Fibroblast of skin of abdomen (primary cell): ENCODE measurements at places on chromosomes 5 and 9.

DNA sequence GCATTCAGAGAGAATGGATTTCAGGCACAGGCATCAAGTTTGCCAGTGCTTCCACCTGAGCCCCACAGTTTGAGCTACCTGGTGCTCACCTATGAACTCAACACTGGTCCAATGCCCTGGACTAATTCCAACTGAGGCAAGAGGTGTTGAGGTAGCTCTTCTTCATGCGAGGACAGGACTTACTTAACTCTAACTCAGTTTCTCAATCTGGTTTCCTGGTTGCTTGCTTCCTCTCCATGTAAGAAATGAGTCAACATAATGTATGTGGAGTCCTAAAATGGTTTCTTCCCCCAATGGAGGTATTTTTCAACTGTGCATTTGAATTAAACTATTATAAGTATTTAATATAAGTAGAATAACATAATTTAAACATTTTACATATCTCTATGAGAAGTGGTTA lies 523.6 kb upstream of the DAB2 start:
- DNase-seq, result no peak

- DNase-seq, result peak; percentile 50
Observed at GRCh38 chr9:87195306-87195705, 248.0 kb upstream of the GAS1 start.

DNA sequence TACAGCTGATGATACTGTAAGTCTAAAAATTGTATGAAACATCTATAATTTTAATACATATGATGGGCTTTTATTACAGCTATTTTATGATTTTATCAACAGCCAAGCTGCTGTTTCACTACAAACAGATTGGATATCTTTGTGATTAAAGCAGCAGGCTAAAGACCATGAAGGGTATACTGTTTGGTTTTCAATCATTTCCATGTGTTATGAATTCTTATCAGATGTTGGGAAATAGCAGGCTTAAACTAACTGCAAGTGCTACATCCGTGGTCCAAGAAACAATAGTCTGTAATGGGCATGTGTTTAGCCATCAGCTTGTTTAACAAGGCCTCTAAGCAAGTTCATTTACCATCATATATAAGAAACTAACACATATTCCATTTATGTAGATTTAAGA lies 107.5 kb downstream of the CWC27 start:
- DNase-seq, result no peak

DNA sequence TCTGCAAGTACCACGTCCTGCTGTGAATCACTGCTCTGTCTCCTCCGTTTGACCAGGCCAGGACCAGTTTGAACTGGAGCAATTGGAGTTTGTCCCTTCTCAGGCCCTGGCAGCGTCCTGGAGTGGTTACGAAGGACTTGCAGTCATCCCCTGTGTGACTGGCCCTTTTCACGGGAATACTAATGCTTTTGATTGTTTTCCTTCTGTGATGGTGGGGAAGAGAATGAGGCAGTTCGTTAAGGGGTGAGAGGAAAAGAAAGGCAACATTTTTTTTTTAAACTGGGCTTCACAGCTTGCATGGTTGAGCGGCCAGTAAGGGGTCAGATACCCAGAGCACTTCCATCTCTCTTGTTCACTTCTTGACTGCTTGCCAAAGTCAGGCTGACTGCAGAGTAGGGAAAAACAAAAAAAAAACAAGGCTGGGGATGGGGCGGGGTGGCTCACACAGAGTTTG lies 153.5 kb upstream of the STK32A start:
- DNase-seq, result no peak

GRCh38 chr5:27963050-27963783 lies 924.8 kb upstream of the CDH9 start:
- DNase-seq, result no peak

DNA sequence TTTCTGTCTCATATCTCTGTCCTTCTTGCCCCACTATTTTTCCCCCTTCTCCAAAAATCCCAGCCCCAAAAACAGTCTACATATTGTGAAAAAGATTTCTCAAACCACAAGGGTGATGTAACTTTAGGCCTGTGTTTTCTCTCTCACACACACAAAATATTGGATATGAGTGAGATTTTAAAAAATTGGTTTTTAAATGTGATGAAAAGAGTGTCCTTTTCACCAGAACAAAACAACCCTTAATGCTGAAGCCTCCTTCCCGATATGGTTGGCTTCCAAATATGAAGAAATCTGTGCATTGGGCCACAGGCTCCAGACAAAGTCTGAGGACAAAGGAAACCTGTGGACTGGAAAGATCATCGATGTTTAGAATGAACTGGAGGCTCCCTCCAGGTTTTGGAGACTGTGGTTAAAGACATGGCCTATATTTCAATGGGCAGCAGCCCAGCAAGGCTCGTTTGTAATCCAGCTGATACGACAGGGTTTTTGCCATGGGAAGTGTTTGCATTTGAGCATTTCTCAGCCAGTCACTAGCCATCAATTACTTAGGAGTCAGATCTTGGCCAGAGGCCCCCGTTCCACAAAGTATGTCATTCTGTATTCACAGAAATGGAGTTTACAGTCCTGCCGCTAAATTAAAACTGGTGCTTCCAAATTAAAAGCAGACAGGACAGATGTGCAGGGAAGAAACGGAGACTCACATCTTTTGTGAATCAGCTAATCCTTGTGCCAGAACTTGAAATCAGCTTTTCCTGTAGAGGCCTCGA lies 546.3 kb downstream of the EBF1 start:
- DNase-seq, result peak; percentile 96

GRCh38 chr5:54329731-54330709 lies 19.6 kb upstream of the ARL15 start:
- peak; percentile 98 for DNase-seq

DNA sequence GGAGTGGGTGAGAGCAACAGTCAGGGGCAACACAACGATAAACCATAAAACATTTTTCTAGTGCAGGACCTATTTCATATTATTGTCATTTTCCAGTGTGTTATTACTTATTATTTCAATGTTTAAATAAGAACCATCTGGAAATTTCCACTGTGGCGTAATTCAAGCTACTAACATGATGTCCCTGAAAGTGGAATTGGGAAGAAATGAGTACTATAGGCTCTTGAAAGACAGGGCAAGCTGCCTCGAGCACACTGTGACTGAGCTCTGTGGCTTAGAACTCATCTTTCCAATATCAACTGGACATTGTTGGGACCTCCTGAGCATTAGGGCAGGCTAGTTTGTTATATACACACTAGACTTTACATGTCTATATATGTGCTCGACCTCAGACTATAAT lies 182.9 kb upstream of the RIOK2 start:
- DNase-seq, result no peak

DNA sequence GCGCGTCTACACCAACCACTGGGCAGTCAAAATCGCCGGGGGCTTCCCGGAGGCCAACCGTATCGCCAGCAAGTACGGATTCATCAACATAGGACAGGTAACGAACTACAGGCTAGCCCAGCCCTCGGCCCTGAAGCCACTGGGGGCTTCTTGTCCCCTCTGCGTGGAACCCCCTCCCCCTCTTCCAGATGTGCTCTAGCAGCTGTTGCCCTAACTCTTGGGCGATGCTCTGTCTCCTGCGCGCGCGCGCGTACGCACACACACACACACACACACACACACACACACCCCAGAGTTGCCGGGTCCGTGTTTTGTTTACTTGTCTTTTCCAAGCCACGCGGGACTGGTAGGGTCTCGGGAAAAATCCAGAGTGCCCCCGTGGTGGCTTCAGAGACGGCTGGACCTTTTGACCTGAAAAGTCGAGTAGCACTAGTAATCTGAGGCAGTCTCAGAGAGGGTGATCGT lies 836 bp downstream of the PCSK5 start:
- peak; percentile 27 for DNase-seq

DNA sequence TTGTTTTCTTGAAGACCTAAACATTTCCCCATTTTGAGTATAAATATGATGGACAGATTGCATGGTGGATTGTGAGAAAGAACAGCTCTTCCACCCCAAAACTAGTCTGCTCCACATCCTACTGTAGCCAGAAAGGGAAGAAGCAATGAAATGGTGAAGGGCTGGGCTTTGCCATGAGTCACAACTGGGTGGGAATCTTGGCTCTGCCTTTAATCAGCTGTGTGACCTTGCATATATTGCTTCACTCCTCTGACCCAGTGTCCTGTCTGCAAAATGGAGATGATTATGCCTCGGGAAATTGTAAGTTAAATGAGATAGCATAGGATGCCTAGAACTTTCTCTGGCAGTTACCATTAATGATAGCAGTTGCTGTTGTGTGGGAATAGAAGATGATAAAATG lies 101.9 kb downstream of the PDE8B start:
- no peak for DNase-seq

DNA sequence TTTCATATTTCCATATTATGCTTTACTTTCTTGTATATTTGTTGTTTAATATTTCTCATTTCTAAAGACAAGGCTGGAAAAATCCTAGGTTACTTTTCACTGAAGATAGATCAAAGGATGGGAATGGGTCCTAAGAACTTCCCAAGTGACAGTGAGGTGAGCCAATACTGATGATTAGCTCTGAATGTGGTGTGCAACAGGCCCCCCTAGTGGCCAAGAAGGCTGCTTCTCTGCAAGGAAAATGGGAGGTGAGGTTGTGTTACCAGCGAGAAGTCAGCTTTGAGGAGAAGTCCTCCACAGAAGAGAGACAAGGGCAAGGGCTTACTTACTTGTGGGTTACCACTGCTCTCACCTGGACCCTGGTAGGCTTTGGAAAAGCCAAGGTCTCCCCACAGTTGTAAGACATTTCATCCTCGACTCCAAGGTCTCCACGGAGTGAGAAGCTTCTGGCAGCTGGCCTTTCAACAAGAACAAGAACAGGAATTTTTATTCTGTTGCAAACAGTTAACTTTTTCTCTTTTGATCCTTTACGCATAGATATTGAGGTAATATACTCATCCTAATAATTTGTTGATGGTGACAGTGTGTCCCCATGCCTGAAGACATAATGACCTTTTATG lies 69.9 kb downstream of the MAMDC2 start:
- DNase-seq, result peak; percentile 59

GRCh38 chr5:4862500-4862899 lies 277.6 kb upstream of the ADAMTS16 start:
- DNase-seq, result peak; percentile 40

GRCh38 chr5:42825422-42826148 lies 13.9 kb upstream of the SELENOP start:
- DNase-seq, result no peak

GRCh38 chr9:76572151-76572550 lies 113.2 kb downstream of the GCNT1 start:
- no peak for DNase-seq

DNA sequence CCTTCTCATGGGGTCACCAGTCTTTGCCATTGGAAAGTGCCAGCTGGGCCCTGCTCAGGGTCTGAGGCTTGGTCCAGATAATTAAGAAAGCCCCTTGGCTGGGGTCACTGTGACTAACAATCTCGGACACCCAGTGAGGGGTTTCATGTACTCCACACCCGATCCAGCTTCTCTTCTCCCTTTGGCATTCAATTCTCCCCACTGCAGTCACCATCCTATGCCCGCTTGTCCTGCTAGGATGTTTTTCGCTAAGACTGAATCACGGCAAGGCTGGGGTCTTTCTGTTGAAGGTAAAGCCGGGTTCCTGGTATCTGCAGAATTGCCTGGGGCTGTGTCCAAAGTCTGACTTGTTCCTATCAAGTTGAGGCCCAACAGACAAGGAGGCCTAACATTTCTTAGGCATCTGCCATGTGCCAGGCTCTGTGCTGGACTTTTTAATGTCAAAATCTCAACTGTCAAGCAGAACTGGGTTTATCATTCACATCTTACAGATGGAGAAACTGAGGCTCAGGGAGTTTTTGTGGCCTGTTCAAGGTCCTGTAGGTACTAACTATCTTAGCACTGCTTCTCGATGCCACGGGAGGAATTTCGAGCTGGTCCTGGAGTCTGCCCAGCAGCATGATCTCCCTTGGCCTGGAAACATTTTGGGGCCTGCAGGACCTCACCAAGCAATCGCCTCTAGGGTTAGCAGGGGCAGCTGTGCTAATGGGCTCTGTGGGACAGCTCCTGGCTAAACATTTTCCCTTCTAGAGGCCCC lies 142.0 kb upstream of the ALDH1B1 start:
- no peak for DNase-seq

DNA sequence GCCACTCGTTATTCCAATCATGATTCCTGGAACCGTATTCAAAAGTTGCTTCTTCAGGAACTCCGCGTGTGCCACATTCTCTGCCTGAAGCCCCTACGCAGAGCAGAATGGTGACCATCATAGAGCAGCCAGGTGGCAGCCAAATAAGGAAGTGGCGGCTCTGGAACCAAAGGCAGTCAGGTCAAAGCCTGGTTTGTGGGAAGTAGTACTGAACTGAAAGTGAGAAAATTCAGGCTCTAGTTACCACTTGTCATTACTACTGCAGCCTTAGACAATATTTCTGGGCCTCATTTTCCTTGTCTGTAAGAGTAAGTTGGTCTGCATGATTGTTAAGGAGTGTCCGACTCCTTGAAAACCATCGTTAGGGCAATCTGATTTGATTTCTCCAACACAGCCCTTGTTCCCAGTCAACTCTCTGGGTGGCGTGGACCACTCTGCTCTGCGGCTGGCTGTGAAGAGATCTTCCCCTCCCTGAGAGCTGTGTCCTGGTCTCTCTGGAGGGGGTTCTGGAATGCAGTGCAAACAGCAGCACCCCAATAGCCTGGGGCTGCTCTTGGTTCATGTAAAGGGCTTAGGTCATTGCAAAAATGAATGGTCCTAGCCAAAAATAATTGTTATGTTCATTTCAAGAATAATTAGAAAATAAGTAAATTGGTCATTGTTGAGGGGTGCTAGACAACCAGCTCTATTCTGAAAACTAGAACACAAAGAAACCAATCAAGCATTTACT lies 102.4 kb downstream of the MED27 start:
- no peak for DNase-seq

GRCh38 chr9:78325343-78325742 lies 28.4 kb downstream of the PSAT1 start:
- peak; percentile 63 for DNase-seq

DNA sequence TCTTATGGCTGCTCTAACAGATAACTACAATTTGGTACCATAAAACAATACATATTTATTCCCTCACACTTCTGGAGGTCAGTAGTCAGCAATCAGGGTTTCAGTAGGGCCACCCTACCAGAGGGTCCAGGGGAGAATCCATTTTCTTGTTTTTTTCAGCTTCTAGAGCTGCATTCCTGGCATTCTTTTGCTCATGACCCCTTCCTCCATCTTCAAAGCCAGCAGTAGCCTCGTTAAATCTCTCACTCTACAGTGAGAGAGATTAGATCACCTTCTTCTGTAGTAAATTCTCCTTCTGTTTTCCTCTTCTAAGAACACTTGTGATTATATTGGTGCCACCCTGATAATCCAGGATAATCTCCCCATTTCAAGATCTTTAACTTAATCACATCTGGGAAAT lies 187.4 kb downstream of the RFK start:
- DNase-seq, result no peak

GRCh38 chr9:105693435-105694189 lies 729 bp upstream of the TMEM38B start:
- DNase-seq, result no peak

- DNase-seq, result no peak
Observed at GRCh38 chr9:110258690-110259091, 2.4 kb upstream of the TXN start.

- no peak for DNase-seq
Observed at GRCh38 chr5:51230336-51230735, 152.9 kb upstream of the ISL1 start.
